Peyer's patch (tissue), 4 donors: ENCODE measurements at places on chromosomes 6 and 20. TPM values are rescaled to one million over a fixed set of nuclear protein-coding genes. Genes with fewer than 3 reads are reported as not detected.

The CUL7 gene
- 19.4 TPM for total RNA-seq

DNA sequence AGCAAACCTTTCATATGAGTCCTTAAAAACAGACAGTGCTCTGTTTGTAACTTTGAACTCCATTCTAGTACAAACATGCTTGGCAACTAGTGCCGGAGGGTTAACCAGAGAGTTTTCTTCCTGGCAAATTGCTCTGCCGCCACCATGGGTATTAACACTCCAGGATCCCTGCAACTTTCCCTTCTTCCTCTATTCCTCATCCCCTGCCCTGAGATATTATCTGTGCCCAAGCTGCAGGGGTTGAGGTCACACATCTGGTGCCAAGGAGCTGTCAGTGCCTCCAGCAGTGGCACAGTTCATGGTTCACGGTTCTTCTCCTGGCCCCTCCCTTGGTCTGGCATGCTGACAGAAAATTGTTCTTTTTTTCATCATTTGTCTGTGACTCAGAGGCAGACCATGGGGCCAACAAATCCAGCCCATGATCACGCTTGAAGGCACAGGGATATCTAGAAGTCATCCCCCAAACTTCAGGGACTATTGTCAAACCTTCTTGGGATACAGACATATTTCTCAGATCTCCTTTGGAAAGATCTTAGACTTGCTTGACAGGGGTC is 77.5 kb downstream of the ATXN1 start:
- DNase-seq = no peak

DNA sequence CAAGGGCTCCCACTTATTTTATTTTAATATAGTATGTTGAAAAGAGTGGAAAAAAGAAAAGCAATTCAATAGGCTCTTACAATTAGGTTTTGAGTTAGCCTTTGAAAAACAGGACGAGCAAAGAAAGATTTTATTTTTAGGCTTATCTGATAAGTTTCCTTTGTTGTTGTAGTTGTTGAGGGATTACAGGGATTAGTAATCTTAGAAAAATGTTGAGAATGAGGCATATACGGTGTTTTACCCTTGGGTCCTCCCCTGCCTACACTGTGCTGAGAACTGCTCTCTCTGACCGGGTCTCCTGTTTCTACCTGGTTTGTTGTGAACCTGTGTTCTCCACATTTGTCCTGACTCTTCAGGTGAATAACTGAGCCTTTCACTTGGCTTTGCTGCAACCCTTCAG is 16.7 kb downstream of the TRAPPC3L start:
- DNase-seq = no peak

- no peak for DNase-seq
Measured at GRCh38 chr6:73610444-73611275, 43.1 kb downstream of the SLC17A5 start.

The MYLK2 gene
- total RNA-seq = not detected

DNA sequence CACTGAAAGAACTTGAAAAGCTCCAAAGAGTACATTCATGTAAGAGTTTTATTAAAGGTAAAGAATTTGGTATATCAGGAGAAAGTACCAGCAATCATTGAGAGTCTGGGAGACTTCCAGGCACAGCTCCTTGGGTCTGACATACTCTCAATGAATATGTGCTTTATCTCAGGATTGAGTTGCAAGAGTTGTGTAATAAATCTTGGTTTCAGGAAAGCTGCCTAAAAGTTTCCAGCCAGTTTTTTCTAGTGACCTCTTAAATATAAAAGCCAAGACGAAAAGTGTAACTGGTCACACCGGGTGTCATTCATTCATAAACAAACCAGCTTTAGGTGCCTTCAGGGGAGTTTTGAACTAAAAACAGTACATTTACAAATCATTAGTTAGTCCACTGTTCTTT is 21.6 kb upstream of the GJA1 start:
- no peak for DNase-seq

DNA sequence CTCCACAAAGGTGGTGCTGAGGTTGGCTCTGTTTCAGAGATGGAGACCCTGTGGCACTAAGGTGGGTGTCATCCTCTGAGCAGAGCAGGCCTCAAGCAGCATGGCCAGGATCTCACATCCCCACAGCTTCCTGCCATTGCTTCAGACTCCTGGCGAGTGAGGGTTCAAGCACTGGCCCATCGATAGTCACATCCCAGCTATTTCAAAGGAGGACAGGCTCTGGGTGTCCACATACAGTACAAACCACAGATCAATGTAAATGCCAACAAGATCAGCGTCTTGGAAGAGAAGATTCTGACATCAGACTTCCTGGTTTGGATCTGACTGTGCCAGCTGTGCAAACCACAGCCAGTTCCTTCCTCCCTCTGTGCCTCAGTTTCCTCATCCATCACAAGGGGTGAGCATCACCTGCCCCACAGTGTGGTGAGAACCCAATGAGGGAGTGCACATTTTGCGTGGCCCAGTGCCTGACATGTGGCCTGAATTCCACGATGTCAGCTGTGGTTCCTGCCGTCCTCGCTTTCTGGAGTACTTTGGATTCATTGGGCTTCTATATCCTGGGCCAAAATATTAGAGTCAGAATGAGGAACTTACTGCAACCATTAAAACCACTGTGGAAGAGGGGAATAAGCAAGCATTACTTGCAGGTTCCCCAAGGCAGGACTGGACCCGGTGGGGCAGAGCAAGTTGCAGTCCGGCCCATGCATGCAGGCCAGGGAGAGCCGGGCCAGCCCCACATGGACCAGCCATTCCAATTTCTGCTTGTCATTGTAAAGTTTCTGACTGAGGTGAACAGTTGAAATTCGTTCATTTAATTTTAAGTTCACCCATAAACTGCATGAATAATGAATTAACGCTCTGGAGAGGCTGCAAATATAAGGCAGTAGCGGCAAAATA is 236.0 kb downstream of the TTLL2 start:
- peak; percentile 3 for DNase-seq

DNA sequence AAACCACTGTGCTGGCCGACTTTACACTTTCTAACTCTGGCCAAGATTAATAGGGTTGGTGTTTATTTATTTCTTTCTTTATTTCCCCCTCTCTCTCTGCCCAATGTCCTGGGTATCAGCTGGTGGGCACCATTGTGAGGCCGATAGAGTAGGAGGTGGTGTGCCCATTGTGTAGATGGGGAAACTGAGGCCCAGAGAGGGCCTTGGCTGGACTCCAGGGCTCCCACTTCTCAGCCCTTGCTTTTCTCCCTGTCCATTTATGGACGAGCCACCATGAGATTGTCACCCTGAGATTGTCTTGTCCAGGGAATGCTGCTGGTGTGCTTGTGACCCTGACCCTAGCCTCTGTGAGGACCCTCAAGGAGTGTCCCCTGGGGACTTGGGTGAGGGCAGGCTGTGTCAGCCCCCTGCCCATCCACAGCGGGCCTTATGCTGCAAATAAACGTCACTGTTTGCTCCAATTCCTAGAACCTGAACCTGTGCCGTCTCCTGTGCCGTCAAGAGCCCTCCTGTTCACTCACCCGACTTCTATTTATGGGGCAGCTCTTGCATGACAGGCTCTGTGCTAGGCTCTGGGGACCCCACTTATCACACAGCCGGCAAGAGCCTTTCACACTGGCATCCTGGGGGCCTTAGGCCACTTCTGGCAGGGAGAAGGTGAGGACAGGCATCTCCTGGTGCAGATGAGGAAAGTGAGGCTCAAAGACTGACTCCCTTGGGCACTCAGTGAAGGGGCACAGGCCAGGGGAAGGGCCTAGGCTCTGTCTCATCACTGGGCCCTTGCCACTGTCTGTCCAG is 24.8 kb downstream of the SUN5 start:
- no peak for DNase-seq

DNA sequence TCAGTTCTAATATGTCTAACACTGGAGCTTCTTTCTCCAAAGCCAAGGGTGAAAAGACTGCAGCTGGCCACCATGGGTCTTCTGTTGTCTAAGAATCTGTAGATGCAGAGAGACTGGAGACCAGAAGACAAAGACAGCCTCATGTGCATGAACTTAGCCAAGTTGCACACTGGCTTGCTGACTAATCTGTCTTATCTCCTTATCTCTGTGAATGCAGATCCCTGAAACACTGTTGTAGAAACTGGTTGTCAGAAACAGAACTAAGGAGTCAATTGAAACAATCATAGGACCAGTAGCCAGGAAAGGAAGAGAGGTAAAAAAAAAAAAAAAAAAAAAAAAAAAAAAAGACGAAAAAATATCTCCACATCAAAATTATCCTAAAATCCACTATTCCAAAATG is 109.7 kb downstream of the BFSP1 start:
- no peak for DNase-seq

DNA sequence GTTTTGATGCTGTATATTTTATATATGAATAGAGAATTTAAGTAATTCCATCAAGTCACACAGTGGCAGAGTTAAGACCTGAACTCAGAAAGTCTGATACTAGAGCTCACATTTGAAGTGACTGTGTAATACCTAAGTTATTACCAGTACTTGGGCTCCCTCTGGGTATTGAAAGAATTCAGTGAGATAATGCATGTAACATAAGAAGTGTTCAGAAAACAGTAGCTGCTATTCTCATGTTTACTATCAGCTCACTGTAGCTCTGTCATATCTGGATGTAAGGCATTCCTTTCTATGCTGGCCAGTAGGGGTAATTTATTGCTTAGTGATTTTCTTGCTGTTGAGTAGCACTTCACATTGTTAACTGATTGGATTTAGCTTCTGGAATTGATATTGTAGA is 44.6 kb downstream of the NKX2-4 start:
- DNase-seq = no peak

DNA sequence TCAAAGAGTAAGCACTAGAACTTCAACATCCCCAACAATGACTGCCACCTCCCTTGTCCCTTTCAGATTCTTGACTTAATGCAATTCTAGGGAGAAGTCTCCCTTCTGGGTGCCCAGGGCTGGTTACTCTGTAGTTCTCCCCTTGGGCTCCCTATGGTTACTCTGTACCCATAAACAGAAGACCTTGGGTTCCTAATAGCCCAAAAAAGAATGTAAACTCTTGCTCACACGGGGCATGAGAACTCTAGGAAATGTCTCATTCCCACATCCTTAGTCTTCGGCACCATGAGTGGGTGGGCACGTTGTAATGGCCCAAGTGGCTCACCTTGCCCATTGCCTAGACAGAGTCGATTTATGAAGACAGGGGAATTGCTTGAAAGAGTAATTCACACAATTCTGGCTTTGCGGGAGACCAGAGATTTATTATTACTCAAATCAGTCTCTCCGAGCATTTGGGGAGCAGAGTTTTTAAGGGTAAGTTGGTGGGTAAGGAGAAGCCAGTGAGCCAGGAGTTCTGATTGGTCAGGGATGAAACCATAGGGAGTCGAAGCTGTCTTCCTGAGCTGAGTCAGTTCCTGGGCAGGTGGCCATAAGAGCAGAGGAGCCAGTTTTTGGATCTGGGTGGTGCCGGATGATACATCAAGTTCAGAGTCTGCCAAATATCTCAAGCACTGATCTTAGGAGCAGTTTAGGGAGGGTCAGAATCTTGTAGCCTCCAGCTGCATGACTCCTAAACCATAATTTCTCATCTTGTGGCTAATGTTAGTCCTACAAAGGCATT is 61.2 kb upstream of the SIRPG start:
- no peak for DNase-seq
